NCI-H2029 (cell line): ENCODE measurements at places on chromosomes 7 and 10.

DNA sequence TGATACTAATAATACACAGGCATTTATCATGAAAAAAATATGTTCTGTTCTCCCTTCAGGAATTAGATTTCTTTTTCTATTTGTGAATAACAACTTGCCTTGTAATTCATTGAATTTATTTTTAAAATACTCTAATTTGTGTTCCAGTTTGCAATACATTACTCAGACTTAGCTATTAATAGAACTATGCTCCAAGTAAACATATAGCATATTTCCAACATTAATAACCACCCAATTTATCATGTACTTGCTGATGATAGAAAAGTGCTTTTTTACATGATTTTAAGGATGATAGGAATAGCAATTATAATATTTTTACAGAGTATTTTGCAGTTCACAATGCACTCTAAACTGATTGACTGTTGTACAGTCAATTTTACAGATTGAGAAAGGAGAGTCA is 338.8 kb upstream of the SEMA3D start:
- DNase-seq = no peak

GRCh38 chr10:69630651-69631400 is 779 bp downstream of the FAM241B start:
- no peak for DNase-seq

DNA sequence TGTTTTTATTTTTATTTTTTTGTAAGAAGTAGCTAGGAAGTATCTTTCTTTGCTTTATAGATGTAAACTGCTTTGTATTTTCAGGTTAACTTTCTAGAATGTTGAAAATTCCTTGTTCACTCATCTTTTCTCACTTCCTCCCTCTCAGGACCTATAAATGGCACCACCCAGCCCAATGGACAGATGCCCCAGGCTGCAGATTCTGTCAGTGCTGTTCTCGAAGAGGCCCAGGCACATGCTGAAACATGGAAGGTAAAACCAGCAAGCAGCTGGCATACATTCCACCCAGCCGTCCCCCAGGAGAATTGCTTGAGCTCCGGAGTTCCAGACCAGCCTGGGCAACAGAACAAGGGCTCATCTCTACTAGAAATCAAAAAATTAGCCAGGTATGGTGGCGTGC is 47.1 kb upstream of the PDSS1 start:
- no peak for DNase-seq

DNA sequence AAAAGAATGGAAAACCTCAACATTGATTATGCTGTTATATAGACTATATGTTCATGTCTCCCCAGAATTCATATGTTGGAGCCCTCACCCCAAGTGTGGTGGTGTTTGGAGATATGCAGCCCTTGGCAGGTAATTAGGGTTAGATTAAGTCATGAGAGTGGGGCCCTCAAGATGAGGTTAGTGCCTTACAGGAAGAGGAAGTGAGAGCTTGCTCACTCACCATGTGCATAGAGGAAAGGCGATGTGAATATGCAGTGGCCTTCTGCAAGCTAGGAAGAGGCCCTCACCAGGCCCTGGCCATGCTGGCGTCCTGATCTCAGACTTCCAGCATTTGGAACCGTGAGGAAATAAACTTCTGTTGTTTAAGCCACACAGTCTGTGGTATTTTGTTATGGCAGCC is 14.8 kb downstream of the ZNF33A start:
- DNase-seq = no peak

GRCh38 chr10:78937800-78938694 is 130.7 kb upstream of the ZMIZ1 start:
- no peak for DNase-seq

DNA sequence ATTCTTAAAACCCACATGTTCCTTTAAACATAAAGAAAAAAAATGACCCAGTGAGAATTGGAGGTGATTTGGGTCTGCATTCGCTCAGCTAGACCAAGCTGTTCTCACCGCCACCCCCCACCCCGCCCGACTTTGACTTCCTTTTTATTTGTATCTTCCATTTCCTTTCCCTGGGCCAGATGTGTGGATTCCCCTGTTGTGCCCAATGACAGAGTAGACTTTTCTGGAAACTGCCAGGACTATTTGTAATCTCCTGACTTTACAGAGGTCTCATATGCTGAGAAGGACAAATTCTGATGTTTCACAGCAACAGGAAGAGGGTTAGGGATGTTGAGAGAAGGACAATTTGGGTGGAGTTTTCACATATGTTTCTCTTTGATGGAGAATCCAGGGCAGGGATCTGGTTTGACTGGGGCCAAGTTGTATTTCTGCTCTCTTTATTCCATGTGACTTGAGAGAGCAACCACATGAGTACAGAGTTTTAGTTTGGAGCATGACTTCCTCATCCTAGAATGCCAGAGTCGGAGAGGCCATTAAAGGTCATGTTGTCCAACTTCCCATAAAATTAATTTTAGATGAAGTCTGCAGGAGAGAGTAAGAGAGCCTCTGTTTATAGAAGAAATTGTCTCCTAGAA is 1023.2 kb downstream of the LRMDA start:
- DNase-seq = no peak

GRCh38 chr7:65812281-65812680 is 60.6 kb upstream of the VKORC1L1 start:
- DNase-seq = no peak

- no peak for DNase-seq
Measured at GRCh38 chr10:113384181-113384580, 168.7 kb upstream of the HABP2 start.

DNA sequence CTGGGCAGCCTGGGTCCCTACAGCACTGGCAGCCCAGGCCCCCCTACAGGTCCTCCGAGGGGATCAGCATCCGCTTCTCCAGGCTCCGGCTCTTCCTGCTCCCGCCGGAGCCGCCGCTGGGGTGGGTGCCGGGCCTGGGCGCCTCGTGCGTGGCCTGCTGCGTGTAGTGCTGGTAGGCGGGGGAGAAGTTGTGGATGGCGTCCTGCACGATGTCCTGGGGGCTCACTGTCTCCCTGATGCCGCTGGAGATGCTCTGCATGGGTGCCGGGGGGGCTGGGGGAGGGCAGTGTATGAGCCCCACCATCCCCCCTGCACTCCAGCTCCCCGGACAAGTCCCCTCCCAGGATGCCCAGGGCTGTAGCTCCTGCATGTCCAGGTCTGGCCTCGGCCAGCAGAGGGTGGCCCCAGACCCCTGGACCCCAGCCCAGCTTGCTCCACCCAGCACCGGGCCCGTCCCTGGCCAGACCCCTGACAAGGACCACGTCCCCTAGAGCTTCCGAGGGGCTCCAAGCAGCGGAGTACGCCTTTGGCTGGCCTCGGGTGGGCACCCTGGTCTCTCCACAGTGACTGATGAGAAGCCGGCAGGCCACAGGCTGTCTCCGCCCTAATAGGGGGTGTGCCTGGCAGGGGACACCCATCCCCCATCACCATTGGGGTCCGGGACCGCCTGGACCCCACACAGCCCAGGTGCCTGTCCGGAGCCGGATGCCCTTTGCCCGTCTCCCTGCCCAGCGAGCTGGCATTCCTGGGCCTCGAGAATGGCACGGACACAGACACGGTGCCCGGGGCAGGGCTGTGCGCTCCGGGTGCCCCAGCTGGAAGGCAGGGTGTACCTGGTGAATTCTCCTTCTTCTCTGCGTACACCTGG is 8.9 kb downstream of the TMEM184A start:
- DNase-seq = no peak

GRCh38 chr7:92634924-92635519 is 44.8 kb upstream of the FAM133B start:
- no peak for DNase-seq

GRCh38 chr7:36661135-36661840 is 63.0 kb downstream of the AOAH start:
- no peak for DNase-seq

GRCh38 chr7:21417647-21418046 is 10.2 kb upstream of the SP4 start:
- no peak for DNase-seq

DNA sequence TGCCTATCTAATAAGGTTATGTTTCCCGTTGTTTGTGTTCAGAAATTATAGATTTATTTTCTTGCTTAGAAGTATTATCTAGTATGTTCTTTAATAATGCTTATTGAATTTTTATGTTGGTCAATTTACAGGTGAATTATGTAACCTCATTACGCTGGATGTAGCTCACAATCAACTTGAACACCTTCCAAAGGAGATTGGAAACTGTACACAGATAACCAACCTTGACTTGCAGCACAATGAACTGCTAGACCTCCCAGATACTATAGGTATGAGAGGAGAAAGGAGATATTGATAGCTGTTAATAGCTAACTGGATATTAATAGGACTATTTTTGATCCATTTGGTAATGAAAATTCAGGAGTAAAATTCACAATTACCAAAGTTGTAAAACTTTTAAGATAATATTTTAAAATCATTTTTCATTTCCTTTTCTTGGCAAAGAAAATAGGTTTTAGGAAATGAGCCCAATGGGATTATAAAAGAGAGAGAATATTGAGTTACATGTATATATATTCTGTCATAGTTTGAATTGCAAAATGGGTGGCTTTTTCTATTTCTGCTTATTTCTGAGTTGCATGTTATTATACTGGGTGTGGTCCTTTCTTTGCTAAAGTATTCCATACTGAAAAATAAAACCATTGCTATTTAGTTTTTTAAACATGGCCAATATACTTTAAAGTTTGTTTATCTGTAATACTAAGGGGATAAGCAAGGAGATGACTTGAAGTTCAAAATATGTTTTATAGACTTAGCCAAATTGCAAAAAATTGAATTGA is 66.3 kb downstream of the SHOC2 start:
- no peak for DNase-seq

DNA sequence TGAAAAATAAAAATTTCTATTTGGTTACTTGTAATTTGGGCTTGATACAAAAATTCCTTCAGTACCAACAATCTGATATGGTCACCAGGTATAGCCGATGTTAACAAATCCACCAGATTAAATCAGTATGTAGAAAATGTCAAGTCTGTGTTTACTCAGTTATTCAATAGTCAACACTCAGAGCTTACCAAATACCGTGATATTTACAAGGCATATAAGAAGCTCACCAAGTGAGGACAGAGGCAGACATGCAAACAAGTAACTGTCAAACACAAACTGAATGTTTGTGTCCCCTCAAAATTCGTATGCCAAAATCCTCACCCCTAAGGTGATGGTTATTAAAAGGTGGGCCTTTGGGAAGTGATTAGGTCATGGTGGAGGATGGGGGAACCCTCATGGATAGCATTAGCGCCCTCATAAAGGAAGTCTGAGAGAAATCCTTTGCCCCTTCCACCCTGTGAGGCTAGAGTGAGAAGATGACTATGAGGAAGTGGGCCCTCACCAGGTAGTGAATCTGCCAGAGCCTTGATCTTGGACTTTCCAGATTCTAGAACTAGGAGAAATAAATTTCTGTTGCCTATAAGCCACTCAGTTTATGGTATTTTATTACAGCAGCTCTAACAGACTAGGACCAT is 63.1 kb downstream of the TES start:
- no peak for DNase-seq

DNA sequence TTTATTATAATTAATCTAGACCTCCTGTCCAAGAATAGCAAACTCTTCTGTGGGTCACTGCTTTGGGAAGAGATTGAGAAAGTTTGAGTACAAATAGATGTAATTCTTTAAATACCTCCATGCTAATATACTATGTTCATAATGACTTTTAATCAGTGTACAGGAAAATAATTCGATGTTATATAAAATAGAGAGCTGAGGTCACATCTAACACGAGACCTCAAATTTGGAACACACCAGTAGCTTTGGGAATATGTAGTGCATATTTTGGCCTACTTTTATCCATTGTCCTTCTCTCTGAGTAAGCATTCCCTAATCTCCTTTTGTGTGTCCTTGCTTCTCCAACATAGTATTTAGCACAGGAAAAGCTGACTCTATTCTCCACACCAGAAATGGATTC is 27.3 kb upstream of the CABCOCO1 start:
- no peak for DNase-seq

DNA sequence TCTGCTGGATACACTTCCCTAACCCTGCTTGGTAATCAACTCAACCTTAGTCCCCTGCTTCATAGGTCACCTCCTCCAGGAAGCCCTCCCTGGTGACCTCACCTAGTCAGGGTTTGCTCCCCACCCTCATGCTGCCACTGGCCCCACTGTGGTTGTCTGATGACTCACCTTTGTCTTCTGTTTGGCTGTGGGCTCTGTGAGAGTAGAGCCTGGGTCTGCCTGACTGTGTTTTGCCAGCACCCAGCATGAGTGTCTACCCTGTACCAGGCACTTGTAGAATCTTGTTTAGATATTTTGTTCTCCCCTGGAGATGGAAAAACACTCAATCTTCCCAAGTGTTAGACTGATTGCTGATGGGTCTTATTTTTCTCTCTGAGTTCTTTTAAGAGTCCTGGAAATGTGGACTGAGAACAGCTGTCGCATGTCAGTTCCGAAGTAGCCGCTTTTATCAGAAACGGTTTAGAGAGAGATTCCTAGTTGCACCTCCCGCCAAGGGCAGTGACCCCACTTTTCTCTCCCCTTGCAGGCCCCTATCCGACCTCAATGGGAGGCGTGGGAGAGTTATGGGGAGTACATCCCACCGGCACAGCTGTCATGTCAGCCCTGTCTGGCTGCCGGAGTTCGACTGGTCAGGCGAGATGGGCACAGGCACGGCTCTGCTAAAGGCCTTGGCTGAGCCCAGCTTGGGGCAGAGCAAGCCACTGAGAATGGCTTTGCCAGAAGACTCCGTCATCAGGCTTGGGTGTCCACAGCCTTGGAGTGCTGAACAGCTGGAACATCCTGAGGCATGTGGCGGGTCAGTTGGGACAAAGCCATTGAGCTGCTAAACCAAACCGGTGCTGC is 134.3 kb downstream of the GRK5 start:
- no peak for DNase-seq

DNA sequence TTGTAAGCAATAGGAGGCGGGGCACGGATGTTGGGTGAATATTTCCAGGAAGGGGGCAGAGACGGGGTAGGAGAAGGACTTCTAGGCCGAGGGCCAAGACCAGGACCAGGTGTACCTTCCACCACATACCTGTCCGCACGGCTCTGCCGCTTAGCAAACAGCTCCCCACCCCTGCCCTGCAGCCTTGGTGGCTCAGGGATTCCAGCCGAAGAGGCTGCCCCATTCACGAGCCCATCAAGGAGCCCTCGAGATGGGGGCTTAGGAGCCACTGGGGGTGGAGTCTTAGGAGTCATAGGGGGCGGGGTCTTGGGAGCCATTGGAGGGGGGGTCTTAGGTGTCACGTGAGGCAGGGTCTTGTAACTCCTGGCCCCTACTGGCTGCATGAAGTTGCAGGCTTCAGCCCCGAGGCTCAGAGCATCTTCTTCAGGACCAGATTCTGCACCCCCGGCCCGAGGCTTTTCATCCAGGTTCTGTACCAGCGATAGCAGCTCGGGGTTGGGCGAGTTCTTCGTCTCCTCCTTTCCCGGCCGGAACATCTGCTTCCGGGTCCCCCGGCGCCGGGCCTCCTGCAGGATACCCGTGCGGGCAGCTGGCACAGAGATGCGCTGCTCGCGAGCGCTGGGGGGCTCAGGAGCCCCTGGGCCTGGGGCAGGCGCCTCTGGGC is 6.1 kb upstream of the MYOZ1 start:
- peak; percentile 26 for DNase-seq

GRCh38 chr10:29917311-29917710 is 142.1 kb downstream of the JCAD start:
- no peak for DNase-seq

- DNase-seq = no peak
Measured at GRCh38 chr7:148906707-148907498, 22.8 kb upstream of the EZH2 start.

GRCh38 chr10:31739146-31739545 is 189.5 kb downstream of the ARHGAP12 start:
- no peak for DNase-seq

- no peak for DNase-seq
Measured at GRCh38 chr10:33237736-33238624, 96.5 kb downstream of the NRP1 start.
